Activated CD4-positive, alpha-beta T cell treated with anti-CD3 and anti-CD28 coated beads, Interleukin-2, amount 50 U/mL, for 16 hours (primary cell): ENCODE measurements at places on chromosomes 3 and 15.

DNA sequence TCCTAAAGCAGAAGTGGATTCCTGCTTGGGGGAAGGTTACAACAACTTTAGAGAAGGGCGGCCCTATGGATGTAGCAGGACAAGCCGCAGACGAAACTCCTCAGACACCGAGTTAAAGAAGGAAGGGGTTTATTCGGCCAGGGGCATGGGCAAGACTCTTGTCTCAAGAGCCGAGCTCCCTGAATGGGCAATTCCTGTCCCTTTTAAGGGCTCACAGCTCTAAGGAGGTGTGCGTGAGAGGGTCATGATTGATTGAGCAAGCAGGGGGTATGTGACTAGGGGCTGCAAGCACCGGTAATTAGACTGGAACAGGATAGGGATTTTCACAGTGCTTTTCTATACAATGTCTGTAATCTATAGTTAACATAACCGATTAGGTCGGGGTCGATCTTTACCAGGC lies 879 bp upstream of the PDHB start:
- DNase-seq, result no peak

- no peak for DNase-seq
Observed at GRCh38 chr15:66100761-66101160, 152.8 kb downstream of the MEGF11 start.

GRCh38 chr3:156539802-156540201 lies 15.1 kb downstream of the SSR3 start:
- no peak for DNase-seq

DNA sequence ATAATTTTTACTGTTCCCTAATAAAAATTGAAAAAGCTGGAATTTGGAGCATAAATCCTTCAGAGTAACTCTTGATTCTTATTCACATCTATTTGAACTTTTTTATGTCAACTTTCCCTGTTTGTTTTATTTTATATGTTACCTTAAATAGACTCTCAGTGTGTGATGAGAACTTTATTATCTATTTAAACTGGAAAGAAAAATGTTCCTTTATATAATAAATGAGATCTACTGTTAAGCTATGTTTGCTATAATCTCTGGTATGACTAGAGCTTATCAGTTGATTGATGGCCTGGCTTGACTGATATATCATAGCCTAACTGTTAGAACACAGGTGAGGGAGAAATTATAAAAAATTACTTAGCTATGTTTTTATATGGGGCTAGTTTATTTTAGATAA lies 330.6 kb upstream of the EPHA6 start:
- no peak for DNase-seq

- no peak for DNase-seq
Observed at GRCh38 chr3:190097617-190098016, 23.1 kb downstream of the P3H2 start.

- no peak for DNase-seq
Observed at GRCh38 chr15:43189296-43189695, 4.1 kb downstream of the CCNDBP1 start.

- DNase-seq, result no peak
Observed at GRCh38 chr3:118886708-118887107, 147.9 kb downstream of the IGSF11 start.

DNA sequence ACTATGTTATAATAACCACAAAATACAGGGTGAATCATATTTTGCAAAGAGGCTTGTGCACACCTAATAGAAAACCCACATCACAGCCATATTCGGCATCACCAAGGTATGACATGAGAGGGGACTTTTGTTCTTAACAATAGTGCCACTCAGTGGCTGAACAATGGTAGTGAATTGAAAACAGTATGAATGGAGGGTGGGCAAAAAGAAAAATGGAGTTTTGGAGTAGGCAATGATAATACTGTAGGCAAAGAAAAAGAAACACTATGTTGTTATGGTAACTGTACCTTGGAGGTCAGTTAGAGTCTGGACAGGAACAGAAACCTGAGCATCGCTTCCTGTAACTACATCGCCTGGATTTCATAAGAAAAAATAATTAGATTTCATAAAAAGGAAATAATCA lies 348.6 kb downstream of the PLCL2 start:
- peak; percentile 70 for DNase-seq

DNA sequence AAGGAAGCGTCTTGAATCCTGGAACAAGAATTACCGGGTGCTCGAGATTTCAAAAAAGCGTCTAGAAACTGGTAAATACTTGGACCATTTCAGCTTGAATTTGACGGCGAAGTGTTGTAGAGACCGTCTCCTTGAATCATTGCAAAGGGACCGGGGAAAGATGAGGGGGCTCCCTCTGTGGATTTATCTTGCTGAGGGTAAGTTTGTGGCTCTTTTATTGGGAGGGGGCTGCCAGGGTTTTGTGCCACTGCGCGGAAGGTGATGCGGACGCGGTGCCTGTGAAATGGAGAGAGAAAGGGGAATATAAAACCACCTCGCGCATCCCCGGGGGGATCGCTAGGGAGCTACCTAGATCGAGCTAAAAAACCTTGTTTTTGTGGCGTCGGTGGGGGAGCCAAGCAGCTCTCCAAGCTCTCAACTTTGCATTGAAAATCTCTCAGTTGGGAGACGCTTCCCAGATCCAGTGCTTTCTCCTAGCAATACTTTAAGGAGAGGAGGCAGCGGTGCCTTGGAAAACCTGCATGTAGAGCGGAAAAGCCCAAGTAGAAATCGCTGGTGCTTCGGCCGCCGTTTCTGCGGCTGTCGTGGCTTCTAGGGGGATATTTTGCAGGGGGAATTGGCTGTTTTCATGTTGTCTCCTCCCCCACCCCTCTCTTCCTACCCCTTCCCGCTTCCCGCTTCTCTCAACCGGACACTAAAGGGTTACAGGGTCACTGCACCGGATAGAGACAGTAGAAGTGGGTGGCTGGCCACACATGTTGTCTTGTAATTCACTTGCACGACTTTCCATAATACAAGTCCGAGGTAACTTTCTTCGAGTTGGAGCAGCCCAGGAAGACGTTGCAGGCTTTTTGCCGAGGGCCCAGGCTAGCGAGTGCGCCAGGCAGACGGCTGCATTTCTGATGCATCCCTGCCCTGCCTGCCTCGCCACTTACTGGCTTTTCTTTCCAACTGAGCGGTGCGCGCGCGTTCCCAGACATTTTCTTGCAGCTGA lies 187.6 kb downstream of the NLGN1 start:
- DNase-seq, result no peak

DNA sequence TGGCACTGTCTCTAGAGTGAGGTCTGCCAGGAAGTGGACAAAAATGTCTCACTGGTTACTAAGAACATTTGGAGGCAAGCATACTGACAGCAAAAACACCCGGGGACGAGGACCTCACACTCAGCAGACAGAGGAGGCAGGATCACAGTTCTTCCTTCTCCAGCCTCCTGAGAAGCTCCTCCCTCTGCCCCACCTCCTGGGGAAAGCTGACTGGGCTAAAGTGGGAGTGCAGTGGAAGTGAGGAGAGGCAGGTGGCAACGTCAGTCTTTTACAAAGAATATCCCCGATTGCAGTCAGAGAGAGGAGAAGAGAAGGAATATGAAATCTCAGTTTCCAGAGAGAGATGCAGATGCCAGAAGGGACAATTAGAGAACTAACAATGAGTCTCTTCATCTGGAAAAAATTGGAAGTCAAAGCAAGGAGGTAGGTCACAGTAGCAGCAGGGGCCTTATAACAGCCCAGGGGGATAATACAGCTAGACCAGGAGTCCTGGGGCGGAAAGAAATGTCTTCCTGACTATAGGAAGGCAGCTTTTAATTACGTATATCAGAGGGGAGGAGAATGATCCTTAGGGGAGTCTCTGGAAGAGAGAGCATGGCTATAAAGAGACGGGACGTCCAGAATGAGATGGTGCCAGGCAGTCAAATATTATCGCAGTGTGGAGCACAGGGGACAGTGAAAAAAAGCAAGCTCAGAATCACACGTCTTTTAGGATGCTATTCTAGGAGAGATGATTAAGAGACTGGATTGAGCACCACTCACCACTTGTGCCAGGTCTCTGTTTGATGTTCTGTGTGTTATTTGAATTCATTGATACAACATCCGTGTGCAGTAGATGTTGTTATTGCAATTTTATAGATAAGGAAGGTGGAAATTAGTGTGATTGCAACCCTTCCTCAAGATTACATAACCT lies 47.2 kb downstream of the LEO1 start:
- no peak for DNase-seq

DNA sequence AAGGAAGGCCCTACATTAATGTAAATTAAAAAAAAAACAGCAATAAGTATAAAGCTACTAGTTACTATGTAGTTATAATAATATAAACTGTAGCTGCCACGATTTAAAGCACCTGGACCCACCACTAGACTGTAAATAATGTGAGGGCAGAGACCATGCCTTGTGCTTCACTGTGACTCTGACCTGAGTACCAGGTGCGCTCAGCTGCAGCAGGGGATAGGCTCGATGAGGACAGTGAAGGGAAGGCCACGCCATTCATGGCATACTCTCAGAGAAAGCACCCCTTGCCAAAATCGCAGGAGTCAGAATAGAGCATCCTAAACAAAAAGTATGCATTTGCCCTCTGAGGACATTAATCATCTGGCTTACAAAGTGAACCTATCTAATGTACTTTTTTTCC lies 5.1 kb downstream of the FSTL1 start:
- no peak for DNase-seq

DNA sequence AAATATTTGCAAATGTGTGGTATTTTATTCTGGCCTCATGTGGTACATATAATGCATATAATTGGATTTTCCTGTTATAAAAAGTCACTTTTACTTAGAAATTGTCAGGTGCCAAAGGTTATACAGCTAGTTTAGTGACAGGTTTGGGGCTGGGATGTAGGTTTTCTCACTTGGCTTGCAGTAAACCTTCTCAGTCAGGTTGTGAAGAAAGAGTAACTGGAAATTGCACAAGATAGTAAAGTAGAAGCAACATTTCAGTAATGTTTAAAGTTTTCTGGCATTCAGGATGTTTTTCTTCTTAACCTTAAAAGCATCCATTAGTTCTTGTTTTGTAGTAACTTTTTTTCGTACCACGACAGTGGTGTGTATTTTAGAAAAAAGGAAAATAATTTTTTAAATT lies 53.9 kb downstream of the MEF2A start:
- no peak for DNase-seq

DNA sequence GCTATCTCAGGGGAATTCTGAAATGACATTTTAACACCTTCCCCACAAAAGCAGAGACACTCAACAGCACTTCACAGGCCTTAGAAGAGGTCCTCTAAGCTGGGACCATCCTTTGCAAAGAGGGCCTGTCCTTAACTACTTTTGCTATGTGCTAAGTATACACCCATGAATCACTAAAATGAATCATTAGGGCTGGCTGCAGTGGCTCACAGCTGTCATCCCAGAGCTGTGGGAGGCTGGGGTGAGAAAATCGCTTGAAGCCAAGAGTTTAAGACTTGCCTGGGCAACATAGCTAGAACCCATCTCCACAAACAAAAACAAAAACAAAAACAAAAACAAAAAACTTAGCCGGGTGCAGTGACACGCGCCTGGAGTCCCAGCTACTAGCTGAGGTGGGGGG lies 53.9 kb upstream of the MELTF start:
- DNase-seq, result peak; percentile 14

GRCh38 chr3:182937293-182938051 lies 42.9 kb downstream of the DCUN1D1 start:
- DNase-seq, result no peak

DNA sequence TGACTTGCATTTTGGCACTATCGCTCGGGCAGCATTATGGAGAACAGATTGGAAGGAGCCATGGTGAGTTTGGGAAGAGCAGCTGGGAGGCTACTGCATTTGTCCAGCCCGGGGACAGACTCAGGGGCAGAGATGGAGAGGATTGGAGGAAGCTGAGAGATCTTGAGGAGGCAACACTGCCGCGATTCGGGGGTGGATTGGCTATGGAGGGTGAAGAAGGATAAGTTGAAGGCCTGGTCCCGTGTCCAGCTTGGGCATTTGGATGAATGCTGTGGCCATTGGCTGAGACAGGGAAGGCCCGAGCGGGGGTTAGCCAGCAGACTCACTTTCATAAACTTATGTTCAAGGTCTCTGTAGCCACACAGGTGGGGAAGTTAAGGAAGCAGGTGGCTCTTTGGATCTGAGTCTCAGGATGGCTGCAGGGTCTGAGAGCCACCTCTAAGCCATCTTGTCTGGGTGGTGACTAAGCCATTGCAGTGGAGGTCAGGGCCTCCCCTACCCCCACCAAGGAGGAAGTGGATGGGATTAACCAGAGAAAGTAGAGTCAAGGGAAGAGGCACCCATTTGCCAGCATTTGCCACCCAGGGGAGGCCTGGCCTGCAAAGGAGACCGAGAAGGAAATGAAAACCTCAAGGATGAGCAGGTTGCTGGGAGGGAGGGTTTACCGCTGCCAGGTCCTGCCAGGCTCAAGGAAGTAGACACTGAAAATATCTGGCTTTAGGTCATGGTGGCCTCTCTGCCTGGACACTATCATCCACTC lies 144.0 kb upstream of the TLE3 start:
- no peak for DNase-seq

DNA sequence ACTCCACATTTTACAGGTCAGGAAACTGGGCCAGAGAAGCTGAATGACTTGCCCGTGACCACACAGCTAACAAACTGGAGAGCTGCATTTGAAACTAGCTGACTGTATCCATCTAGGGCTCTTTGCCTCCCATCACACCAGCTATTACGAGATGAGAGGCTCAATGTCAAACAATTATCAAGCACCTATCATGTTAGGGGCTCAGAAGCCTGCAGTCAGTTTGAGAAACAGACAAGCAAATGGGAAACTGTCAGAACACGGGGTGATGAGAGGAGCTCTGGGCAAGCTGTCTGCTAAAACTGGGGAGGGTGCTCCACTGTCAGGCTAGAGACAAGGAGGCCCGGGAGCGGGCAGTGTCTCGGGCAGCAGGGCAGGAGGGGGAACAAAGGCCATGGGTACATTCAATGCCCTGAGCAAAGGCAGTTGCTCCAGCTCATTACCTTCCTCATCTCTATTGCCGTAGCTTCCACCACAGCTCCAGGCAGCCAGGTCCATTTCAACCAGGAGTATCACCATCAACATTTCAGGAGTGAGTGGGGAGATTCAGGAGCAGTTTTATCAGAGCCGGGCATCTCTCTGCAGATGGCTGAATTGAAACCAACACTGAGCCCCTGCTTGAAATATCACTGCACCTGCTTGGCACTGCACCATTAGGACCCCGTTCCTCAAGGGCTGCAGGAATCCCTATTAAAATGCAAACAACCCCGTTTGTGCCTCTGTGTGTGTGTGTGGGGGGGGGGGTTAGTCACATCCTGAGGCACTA lies 122.6 kb downstream of the RAB11A start:
- DNase-seq, result no peak

DNA sequence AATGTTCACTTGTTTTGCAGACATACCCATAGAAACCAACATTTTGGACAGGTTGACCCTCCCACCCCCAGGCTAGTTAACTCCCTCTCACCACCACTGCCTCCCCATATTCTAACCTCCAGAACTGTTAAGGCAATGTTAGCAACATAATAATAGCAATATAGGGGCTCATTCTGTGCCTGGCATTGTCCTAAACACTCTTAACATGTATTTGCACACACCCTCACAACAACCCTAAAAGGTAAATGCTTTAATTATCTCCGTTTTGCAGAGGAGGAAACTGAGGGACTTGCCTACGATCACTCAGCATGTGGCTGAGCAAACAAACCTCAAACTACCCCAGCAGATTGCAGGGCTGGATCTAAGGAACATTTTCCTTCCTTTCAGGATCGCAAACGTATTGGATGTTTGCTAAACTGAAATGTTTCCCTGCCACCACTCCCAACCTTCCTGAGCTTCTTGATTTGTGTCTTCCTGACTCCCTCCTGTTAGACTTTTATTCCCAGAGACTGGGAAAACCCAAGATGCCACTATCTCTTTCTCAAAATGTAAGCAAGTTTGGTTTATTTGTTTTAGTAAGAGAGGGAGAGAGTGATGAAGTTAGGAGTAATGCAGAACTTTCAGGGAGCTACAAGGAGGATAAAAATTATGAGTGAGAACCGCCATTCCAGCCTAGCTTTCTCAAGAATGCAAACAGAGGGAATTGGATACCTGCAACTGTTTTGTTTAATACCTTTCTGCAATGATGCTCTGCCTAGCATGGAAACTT lies 1.3 kb downstream of the SCG5 start:
- DNase-seq, result no peak
